ENCODE measurements at places on chromosomes 2 and 18. TPM values are rescaled to one million over a fixed set of nuclear protein-coding genes. Genes with fewer than 3 reads are reported as not detected.

Gene CASP10
- total RNA-seq = 3.7 TPM

Gene KCNG2
- 2.1 TPM for total RNA-seq

DNA sequence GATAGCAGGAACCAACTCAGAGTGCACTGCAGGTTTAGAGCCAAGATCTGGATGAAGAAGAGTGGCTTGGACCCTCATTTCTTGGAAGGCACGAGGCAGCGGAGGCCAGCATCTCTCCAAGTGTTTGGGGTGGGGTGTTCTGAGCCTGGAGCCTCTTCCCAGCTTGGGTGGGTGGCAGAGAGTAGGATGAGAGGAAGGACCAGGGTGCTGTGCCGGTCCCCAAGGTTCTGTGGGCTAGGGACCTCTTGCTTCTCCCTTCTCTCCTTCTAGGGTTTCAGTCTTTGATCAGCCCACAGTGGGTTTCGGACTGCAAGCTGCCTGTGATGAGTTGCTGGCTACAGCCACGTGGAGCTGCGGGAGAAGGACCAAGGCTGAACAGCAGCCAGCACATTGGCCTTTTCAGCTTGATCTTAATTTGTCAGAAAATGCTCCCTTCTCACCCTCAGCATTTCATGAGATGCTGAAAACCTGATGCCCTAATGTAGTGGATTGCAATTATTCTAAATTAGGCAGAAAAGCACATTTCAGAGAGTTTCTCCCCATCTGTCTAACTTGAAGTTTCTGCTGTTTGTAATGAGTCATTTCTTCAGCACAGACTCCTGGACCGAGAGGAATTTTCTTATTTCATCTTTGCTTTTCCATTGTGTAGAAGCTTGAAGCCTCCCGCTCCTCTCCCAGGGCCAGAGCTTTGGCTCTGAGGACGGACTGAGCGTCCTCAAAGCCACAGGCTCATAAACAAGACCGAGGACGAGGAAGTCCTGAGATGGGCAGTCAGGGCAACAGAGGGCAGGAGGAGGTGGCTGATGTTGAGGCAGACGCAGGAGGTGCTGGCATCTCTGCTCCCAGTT is 99.1 kb upstream of the HDAC4 start:
- no peak for DNase-seq

- peak; percentile 48 for DNase-seq
These were observed 2.1 kb upstream of the CHCHD5 start for GRCh38 chr2:112582314-112582746.

DNA sequence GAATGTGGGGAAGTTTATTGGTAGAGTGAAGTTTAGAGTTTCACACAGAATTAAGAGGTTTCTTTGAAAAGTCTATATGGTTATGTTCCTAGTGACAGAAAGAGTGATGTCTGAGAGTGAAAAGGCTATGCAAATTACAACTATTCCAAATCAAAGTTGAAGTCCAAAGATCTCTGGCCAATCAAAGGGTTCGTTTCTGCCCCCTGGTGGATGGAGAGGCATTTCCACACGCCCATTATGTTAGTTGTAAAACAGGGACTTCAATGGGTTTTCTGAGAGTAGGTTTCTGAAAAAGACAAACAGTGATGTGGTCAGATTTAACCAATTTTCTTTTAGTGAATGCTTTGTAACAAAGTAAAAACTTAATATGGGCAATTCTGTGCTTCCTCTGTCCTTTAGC is 441.5 kb upstream of the POU3F3 start:
- peak; percentile 12 for DNase-seq

DNA sequence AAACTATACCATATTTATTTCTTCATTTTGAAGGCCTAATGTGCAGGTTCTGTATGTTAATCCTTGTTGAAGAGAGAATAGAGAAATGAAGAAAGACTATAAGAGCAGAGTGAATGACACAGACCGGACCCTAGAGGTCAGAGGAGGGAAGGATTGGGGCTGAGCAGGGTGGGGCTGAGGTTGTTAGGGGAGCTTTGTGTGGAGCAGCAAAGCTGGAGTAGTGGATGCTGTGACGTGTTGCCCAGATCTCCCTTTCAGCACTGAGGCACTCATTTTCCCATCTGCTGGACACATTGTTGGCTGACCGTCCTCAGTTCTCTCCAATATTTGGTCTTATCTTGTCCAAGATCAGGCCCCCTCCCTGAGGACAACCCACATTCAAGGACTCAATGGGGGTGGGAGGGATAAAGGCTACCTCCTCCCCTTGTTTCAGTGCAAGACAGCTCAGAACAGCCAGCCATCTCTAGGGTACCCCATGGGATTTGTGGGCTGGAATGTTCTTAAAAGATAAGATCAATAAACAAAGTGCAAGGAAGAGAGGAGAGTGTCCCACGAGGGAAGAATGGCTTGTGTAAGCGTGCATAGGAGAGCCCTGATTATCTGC is 143.6 kb downstream of the TDRD15 start:
- no peak for DNase-seq

- DNase-seq = peak; percentile 48
These were observed 6.4 kb upstream of the ODC1 start for GRCh38 chr2:10454505-10454904.

DNA sequence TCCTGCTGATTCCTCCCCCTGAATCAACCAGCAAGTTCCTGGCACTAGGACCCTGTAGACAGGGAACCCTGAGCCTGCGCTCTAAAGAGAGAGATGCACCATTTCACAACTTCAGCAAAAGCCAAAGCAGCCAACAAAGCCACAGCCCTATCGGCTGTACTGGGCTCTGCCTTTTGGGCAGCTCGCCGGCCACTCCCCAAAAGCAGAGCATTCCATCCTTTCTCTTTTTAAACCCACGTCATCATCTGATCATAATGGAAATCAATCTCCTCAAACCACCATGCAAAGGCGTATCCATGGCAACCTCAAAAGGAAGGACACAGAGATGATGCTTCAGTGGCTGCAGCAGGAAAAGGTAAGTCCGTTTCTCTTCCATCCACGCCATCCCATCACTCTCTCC is 5.3 kb upstream of the DCTN1 start:
- peak; percentile 55 for DNase-seq

- no peak for DNase-seq
These were observed 54.7 kb upstream of the KIDINS220 start for GRCh38 chr2:8892111-8892510.

DNA sequence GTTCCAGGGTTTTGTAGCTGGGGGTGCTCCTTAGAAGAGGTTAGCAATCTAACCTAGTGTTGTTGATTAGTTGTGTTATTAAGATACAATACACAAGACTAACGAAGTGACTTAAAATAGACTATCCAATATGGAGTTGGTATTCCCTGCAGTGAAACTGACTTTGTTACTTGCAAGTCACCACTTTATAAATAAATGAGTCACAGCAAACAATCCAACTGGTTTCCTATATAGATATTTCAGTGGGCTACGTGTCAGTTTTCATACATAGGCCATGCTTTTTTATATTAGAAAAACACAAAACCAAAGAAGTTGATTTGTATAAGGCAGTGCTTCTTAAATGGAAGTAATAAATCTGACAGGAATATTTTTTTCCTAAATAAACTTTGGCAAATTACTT is 274.0 kb downstream of the CAMKMT start:
- DNase-seq = no peak

DNA sequence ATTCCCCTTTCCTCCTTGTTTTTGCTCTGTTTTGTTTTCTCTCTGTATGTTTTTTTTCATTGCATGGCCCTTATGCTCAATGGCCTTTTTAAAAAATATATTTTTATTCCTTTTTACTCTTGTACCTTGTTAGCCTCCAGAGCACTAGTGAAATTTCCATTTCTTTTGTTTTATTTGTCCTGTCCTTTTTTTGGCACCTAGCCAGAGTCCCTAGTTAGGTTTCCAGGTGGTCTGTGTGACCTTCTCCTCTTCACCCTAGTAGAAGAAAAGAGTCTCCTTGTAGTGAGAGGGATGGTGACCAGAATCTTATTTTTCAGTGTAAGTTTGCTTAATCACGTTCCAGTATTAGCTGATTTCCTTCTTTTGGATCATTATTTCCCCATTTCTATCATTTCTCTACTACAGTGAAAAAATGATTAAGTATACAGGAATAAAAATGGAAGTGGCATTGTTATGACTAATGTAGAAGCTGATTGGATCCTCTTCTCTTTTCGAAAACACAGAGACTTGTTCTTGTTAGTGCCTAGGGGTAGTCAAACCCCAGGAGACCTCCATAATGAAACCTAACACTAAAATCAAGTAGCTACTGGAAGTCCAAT is 65.9 kb downstream of the NBEAL1 start:
- no peak for DNase-seq

DNA sequence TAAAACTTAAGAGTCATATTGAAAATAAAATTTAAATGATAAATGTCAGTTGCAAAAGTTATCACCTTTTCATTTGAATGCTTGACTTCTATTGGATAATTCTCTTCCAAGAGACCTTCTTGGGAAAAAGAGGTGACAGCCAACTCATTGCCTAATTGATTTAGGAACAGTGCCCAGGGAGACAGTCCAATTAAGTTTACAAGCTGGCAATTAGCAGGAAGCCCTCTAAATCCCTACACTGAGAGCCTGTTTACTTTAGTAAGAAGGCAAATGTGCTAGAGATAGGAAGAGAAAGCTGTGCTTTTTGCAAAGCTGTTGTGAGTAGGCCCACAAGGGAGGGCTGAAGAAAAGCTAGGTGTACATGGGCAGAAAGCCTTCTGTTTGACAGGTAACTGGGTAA is 189.1 kb downstream of the WDPCP start:
- no peak for DNase-seq

DNA sequence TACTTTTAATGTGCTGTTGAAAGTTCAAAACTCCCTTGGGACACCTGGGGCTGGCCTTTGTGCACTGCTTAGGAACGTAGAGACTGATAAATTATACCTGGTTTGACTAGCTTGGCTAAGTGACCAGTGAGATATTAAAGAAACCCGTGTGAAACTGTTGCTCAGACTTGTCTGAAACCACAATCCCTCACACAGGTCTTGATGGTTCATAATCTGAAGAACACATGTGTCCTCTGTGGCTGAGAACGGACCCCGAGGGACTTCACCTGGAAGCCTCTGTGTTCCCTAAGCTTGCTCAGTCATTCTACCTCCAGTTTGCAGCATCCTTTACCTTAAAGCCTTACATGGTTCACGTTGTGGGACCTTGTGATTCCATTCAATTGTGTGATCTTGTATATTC is 218.8 kb downstream of the CBLN2 start:
- no peak for DNase-seq

- DNase-seq = peak; percentile 63
These were observed 151.7 kb upstream of the ZNF521 start for GRCh38 chr18:25503567-25504081.

- no peak for DNase-seq
These were observed 94.7 kb downstream of the ANKRD44 start for GRCh38 chr2:197215748-197216360.

GRCh38 chr2:162342841-162343240 is 1.1 kb upstream of the GCA start:
- no peak for DNase-seq

Data from cerebellum (tissue), 4 donors.